ENCODE measurements at places on chromosomes 6 and 20. TPM values are rescaled to one million over a fixed set of nuclear protein-coding genes. Genes with fewer than 3 reads are reported as not detected.

GRCh38 chr20:1844325-1845162 lies 50.7 kb upstream of the SIRPA start:
- DNase-seq: peak; percentile 76

DNA sequence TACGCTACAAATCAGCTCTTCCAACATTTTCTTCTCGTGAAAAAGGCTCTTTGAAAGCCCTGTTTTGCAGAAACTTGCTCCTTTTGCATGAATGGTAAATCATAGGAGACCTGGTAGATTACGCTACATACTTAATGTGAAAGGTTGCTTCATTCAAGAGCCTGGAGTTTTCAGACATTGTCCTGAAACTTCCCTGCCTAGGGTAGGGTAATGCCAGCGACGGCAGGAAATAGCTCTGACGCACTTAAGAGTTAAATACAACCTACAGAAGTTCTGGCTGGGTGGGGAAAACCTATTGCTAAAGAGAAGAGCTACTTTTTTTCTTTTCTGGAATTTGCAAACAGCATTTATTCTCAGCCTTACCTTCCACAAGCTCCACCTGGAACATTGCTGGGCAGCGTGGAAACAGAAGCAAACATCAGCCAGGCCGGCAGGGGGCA lies 144.5 kb downstream of the LPA start:
- no peak for DNase-seq

GRCh38 chr20:57107208-57107607 lies 159.2 kb downstream of the BMP7 start:
- DNase-seq: no peak

GRCh38 chr20:47051936-47052526 lies 157.4 kb downstream of the EYA2 start:
- DNase-seq: no peak

- DNase-seq: no peak
Observed at GRCh38 chr6:43395776-43396175, 26.3 kb upstream of the ZNF318 start.

DNA sequence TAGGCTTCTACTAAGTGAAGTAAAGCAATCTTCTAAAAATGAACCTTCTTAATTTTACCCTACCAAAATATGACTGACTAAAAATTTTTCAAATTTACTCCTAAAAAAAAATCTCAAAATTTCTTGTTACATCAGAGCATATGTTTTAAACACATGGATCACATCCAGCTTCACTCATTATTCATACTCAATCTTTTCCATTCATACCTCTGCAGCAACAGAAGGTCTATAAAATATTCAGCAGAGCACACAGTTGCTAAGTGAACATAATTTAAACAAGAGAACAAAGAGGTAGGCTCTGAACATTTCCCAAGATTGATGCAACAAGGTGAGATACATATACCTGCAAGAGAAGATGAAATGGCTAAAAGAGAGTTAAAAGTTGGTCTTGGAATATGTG lies 213.9 kb downstream of the SOD2 start:
- no peak for DNase-seq

- no peak for DNase-seq
Observed at GRCh38 chr6:168678588-168678987, 237.6 kb downstream of the SMOC2 start.

DNA sequence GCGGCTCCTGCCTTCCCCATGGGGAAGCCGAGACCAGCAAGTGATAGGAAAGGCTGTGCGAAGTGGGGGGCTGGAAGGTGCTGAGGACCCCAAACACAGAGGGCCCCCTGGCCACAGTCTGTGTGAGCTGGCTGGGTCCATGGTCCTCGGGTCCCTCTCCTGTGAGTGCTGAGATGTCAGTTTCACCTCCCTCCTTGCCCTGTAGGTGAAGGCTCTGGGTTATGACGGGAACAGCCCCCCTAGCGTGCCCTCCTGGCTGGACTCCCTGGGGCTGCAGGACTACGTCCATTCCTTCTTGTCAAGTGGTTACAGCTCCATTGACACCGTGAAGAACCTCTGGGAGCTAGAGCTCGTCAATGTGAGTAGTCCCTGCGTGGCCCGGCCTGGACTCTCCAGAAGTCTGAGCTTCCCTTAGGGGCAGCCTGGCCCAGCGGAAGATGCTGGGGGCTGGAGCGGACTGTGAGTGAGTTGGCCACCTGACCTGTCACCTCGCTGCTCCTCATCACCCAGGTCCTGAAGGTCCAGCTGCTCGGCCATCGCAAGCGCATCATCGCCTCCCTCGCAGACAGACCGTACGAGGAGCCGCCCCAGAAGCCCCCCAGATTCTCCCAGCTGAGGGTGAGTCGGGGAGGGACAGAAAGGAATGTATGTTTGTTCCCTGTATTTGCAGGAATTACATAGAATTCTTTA lies 61.7 kb downstream of the TCP11 start:
- no peak for DNase-seq

DNA sequence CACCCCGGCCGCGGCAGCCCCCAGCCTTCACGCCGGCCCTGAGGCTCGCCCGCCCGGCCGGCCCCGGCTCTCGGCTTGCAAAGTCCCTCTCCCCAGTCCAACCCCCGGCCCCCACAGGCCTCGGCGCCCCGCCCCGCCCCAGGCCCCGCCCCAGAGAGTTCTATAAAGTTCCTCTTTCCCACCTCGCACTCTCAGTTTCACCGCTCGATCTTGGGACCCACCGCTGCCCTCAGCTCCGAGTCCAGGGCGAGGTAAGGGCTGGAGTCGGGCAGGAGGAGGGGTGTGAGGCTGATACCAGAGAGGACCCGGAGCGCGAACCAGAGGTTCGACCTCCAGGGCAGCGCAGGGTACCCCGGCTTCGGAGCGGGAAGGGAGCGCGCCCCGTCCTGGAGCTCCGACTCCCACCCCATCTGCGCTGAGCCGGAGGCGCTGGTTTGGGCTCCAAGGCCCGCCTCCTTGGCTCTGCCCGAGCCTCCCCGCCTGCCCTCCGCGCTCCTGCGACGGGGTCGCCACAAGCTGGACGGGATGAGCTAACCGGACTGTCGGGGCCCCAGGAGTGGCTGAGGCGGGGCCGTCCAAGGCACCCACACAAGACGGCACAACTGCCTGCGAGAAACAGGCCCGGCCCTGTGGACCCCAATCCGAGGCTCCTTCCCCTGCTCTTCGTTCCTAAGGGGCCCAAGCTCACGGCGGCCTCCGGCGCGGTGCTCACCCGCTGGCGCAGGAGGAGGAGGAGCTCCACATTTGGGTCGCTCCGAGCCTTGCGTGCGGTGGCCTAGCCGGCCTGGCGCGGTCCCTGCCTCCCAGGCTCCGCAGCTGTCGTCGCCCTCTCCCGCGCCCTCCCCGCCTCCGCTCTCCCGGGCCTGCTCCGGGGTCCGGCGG lies at the start of gene IRF4:
Gene IRF4, plus strand, starts transcription at position 194 of the 882 bp plus-strand sequence. CDS start 1,401 bp downstream, outside the sequence.
- peak; percentile 87 for DNase-seq

GRCh38 chr6:149217466-149217888 lies 100.0 kb upstream of the TAB2 start:
- DNase-seq: no peak

DNA sequence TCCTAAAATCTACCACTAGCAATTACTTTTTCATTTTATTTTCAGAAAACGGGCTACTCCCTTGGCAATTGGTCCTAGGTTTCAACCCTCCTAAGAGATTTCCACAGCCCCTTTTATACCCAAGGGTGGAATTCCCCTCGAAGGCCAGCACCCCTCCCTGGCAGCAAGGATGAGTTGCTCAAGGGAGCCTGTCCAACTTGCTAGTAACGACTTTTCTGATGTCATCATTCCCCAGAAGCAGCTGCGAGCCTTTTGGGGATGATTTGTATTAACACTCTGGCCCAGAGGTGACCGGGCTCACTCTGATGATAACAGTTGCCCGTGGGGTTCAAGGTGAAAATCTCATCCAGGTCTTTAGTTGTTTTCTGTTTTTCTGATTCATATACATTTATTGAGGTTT lies 30.7 kb upstream of the NAA20 start:
- no peak for DNase-seq

Gene EDN3
- not detected for total RNA-seq

DNA sequence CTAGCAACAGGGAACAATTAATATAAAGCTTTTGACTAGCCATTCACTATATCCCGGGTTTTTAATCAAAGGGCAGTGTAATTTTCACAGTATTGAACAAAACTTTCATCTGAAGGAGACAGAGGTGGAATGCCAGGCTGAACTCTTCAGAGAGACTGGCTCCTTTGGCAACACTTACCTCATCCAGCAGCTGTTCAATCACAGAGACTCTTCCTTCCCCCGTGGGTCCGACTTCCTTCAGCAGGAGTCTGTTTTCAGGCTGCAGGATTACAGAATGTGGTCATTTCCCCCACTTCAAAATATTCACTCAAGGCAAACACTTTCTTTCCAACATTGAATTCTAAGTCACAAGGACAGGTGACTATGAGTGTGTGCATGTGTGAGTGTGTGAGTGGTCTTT lies 76.6 kb downstream of the DZANK1 start:
- DNase-seq: no peak

DNA sequence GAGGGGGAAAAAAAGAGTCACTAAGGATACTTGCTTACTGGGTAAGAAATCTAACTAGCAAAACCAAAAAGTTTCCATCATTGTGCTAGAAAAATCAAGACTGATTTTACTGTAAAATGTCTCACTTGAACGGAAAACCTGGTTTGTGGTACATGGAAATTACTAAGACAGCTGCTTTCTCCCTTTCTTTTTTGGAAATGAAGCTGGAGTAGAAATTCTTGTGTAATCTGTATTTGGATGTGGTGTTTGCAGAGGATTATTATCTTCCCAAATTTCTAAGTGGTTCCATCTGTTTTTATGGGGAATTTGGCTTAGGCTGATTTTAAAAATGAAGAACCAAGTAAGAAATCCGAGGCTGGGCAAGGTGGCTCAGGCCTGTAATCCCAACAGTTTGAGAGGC lies 20.4 kb downstream of the EPB41L2 start:
- no peak for DNase-seq

Gene ADGB
- 0.14 TPM for total RNA-seq

Gene KIZ
- total RNA-seq: 30.9 TPM

Gene TPX2
- total RNA-seq: 114 TPM

DNA sequence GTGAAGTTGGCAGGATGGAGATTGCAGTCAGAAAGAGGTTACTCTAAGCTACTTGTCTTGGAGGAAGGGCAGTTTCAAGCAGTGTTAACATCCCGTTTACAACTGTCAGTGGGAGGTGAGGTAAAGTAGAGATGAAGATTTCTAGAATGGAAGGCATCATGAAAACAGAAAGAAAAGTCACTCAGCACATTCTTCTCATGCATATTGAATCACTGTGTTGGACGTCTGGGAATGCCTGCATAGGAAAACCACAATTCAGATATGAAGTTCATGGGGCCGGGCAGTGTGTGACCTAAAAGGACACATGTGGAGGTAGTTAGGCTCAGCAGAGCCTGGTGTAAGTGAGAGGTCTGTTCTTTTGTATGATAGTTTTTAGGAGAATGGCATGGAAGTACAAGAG lies 73.5 kb upstream of the LAMP5 start:
- no peak for DNase-seq

DNA sequence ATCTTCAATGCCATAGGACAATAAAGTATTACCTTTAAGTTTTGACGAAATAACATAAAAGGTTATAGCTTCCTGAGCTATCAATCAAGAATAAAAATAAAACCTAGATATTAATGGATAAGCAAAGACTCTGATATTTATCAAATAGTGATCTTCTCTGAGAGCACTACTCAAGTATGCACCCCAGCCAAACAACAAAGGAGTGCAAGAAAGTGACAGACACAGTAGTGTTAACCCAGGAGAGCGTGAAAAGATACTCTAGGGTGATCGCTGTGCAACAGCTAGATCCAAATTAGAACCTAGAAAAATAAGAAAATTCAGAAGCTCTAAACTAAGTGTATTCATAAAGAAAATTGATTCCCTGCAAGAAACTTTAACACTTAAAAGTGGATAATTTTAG lies 83.5 kb upstream of the CDYL start:
- no peak for DNase-seq

Gene CCN5
- total RNA-seq: not detected

- DNase-seq: no peak
Observed at GRCh38 chr6:21614226-21614625, 20.7 kb downstream of the SOX4 start.

Gene OXT
- total RNA-seq: 1.8 TPM
